ENCODE measurements at places on chromosomes 11 and 22.

- no peak for DNase-seq
These were observed 35.5 kb upstream of the SLC22A24 start for GRCh38 chr11:63179432-63180041.

DNA sequence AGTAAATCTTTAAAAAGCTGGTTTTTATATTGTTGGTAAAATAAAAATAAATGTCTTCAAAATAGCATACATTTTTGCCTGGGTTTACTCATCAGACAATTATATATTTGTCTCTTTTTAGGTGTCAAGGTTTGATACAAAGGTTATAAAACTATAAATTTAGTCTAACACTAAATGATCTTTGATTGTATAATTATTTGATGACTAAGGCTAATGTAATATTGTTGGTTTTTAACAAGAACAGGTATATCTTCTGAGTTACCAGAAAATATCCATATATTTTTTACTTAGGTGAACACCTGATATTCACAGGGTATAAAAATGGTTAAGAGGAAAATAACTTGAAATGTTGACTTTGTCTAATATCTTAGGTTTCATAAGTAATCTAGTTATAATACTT is 104.3 kb downstream of the KIF18A start:
- DNase-seq = no peak

DNA sequence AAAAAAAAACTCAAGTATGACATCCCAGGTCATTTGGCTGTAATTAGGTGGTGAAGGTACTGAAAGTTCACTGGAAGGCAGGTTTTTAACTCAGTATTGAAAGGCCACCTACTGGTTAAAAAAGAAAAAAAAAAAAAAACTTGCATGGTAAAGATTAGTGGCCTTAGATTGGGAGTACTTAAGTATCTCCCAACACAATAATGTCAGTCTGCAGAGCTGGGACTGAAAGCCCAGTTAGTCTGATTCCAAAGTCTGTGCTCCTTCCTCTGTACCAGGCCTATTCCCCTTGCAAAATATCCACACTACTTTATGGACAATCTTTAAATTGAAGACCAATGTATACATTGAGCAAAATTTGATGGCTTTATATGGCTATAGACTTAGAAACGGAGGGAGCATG is 85.5 kb downstream of the NOX4 start:
- DNase-seq = no peak

DNA sequence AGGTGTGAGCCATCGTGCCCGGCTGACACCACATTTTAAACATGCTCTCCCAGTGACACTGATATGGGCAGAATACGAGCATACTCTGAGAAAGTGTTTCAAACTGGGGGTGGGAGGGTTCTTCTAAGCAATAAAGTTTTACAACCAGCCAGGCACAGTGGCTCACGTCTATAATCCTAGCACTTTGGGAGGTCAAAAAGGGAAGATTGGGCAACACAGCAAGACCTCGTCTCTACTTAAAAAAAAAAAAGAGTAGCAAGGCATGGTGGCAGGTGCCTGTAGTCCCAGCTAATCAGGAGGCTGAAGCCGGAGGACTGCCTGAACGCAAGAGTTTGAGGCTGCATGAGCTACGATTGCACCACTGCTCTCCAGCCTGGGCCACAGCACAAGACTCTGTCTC is 2.2 kb downstream of the GANAB start:
- no peak for DNase-seq

- DNase-seq = no peak
These were observed 28.7 kb downstream of the LGR4 start for GRCh38 chr11:27443746-27444507.

- DNase-seq = no peak
These were observed 112.3 kb downstream of the IGLL1 start for GRCh38 chr22:23467721-23468294.

DNA sequence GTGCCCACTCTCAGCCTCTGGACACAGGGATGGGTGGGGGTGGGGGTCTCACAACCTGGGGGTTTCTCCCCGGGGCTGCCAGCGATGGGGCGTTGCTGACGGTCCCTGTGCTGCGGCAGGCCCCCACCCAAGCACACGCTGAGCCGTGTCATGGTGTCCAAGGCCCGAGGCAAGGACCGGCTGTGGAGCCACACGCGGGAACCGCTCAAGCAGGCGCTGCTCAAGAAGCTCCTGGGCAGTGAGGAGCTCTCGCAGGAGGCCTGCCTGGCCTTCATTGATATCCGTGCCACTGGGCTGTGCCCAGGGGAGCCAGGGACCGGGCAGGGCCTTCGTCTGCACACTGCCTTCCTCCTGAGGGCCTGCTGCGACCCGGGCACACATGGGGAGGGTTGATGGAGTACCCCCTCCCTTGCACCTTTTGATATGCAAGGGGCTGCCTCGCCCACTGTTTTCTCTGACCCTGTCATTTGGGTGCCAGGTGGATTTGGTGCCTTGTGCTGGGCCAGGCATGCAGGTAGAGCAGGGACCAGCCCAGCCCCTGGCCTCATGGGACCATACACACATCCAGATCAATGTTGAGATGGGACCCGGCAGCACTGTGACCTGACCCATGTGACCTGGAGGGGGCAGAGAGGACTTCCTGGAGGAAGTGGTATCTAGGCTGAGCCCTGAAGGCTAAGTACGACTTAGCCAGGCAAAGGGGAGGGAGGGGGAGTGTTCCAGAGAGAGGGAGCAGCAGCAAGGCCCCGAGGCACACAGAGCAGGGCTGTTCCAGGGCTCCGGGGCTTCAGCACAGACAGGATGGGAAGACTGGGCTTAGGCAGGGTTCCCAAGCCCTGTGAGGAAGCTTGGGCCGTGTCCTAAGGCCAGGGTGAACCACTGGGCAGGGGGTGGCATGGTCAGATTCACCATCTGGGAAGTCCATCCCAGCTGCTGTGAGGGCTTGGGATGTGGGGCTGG is 75.2 kb downstream of the MYO7A start:
- no peak for DNase-seq

GRCh38 chr11:22430141-22430541 is 92.0 kb downstream of the SLC17A6 start:
- DNase-seq = no peak

GRCh38 chr11:32478277-32478731 is 43.0 kb upstream of the WT1 start:
- no peak for DNase-seq

DNA sequence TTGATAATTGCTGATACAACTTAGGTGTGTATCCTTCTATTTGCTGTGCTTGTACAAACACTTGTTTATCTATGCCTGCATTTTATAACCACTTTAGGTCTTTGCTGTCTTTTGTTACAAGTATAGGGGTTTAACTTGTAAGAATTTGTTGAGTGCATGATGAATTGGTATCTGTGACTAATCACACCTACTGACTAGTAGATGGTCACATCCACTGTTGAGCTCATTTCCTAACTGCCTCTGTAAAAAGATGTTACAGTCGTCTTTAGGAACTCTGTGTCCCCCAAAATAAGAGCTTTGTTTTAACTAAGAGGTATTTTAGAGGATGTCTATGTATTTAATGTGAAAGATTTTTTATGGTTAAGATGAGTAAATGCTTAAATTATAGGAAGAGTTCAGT is 60.5 kb downstream of the HIPK3 start:
- no peak for DNase-seq

- no peak for DNase-seq
These were observed 107.3 kb downstream of the FCHSD2 start for GRCh38 chr11:73034777-73035176.

GRCh38 chr11:132712466-132712865 is 819.8 kb downstream of the OPCML start:
- DNase-seq = no peak
